Activated T-cell treated with anti-CD3 and anti-CD28 coated beads, Interleukin-2, amount 50 U/mL, for 1 hour (primary cell): ENCODE measurements at places on chromosomes 1 and 21.

DNA sequence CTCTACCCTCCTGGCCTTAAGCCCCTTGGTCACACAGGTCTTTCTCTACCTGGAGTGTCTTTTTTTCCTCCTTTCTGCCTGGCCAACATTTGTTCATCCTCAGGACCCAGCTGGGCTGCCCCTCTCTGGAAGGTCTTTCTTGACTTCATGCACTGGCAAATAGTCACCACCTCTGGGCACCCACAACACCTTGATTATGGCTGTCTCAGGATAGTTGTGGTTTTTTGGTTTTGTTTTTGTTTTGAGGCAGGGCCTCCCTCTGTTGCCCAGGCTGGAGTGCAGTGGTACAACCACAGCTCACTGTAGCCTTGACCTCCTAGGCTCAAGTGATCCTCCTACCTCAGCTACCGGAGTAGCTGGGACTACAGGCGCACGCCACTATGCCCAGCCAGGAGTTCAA lies 10.8 kb downstream of the RPS6KA1 start:
- DNase-seq = no peak

DNA sequence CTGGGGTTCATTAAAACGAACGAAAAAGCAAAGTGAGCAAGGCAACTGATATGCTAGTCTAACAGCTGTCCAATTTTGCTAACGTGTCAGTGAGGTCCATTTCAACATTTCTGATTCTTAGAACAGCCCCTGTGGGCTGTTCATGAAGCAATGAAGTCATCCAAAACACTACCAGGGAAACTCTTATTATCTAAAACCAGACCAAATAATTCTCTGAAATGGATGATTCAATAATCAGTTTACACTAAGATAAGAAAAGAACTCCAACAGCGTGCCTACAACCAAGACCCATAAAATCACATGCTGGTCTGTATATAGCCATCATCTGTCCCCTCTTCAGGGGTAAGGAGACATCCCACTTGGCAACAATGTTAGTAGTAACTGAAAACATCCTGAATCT lies 122.7 kb downstream of the TGFBR3 start:
- DNase-seq = no peak

GRCh38 chr1:19356266-19356665 lies 44.1 kb downstream of the SLC66A1 start:
- no peak for DNase-seq

DNA sequence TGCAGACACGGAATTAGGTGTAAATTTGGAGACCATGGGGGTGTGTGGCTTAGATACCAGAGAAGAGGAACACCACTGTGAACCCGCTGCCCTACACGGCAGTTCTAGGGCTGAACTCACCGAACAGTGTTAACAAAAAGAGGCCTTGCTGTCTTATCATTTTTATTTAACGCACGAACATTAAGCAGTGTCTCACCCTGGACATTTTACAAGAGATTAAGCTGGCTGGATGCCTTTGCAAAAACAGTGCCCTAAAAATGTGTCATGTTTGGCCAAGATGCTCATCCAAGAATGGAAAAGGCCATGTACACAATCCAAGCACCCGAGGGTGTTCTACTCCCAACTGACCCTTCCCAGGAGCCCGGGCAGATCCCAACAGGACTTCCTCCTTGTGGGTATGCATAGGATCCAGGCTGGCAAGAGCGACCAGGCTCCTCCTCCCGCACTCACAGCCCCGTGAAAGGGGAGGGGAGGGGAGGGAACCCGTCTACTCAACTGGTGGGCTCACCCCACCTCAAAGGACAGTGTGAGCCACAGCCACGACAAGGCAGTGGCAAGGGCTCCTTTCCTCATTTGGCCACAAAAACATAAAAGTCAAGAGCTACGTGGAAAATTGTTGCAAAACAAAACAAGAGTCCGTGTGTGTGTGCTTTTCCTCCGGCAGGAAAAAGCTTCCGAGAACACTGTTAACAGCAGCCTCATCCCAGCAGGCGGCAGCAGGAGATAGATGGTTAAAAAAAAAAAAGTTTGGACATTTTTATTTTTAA lies 20.3 kb downstream of the C2CD2 start:
- DNase-seq = no peak

GRCh38 chr1:60277269-60277668 lies 203.7 kb upstream of the C1orf87 start:
- no peak for DNase-seq

DNA sequence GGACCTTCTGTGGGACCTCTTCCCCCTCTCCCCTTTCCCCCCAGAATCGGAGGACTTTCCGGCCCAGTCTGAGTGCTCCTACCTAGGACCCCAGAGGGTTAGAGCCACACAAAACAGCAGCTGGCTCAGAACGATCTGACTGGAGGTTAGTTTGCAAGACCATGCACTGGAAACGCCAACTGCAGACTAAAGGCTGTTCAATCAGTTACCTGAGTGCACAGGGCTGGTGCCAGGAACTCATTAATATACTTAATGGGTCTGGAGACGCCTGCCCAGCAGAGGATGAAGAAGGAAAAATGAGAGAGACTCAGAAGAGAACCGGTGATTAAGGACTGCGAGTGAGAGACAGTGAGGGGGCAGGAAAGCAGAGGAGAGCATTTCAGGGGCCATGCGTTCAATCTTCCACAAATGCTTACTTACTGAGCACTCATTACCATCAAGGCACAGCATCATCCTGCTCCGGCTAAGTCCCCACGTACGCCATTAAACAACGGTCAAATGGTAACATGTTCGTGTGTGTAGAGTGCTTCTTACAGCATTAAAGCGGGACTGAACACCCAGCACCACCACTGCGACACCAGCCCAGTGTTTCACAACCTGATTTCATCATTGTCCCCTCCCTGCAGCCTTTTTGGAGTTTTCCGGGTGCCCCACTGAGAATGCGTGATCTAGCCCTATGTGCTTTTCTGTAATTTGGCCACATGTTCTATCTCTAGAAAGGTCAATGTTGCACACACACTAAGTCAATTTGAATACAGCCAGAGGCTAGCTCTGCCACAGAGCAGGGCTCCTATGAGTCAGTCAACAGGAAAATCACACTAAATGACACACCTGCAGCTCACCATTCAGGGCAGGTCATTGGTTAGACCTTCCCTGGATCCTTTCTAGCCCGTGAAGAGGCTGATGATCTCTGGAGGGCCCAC lies 7.6 kb downstream of the ENO1 start:
- DNase-seq = no peak

GRCh38 chr1:167454894-167455785 lies 63.2 kb downstream of the CD247 start:
- DNase-seq = peak; percentile 81

DNA sequence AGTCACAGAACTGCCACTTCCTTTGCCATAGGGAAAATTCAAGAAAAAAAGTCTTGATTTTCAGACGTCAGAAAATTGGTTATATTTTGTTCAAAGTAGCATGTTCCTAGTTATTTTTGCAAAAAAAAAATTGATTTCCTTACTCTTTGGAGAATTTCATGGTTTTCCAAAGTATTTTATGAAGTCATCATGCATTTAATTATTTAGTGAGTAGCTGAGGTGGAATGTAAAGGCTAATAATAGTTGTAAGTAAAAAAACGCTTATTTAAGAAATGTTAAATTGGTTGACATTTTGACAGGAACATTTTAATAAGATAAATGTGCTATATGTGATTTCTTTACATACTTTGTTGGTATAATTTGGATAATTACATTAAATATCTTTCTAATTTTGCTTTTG lies 20.8 kb downstream of the TSEN15 start:
- DNase-seq = no peak

DNA sequence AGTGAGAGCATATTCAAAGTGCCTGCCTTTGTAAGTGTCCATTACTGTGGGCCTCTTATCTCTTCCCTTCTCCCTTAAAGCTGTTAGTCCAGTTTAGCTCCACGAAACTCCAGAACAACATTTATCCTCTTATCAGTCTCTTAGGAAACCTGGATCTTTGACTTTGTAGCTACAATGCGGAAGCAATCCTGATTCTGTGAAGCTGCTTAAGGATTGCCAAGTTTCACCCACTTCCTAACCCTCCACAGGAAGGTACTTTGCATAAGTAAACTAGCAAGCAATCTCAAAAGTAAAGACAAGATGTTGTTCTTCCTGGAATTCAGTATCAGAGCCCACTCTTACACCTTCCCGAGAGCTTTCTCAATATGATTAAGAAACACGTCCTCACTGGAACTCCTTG lies 164.9 kb upstream of the USP25 start:
- no peak for DNase-seq

DNA sequence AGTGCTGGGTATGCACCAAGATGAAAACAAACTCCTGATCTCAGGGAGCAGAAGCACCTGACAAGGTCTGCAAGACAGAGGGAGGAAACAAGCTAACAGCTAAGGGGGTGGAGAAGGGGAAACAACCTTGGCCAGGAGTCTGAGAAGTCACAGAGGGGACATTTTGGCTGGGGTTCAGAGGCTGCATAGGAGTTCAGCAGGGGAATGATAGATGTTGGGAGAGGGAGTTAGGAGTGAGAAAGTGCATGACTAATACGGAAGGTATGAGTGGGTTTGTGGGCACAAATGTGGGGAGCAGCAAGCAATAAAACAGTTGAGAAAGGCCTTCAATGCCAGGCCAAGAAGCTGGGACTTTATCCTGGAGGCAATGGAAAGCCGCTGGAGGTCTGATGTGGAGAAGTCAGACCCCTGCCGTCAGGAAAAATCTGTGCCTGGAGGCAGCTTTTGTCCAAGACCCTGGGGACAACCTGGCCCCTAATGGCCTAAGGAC lies 16.4 kb downstream of the EPHA2 start:
- no peak for DNase-seq

GRCh38 chr1:47235241-47235681 lies 3.2 kb upstream of the TAL1 start:
- no peak for DNase-seq

GRCh38 chr1:210001751-210002150 lies 63.7 kb downstream of the SYT14 start:
- DNase-seq = no peak

- DNase-seq = no peak
Measured at GRCh38 chr1:14182856-14183255, 415.6 kb upstream of the KAZN start.

DNA sequence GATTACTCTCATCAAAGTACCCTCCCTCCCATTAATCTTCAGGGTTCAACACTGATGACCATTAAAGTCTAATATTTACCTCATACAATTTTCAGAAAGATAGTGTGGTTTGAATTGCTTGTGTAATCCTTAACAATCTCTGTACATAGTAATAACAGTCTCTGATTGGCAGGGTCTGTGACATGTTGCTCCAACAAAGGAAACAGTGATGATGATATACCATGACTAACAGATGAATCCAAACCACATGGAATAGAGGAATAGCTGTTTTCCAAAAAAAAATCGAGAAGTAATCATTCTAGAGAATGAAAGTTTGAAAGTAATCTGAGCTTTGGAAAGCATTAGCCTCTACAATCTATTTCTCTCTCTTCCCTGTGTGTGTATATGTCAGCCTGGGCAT lies 610.1 kb upstream of the NEGR1 start:
- DNase-seq = no peak

DNA sequence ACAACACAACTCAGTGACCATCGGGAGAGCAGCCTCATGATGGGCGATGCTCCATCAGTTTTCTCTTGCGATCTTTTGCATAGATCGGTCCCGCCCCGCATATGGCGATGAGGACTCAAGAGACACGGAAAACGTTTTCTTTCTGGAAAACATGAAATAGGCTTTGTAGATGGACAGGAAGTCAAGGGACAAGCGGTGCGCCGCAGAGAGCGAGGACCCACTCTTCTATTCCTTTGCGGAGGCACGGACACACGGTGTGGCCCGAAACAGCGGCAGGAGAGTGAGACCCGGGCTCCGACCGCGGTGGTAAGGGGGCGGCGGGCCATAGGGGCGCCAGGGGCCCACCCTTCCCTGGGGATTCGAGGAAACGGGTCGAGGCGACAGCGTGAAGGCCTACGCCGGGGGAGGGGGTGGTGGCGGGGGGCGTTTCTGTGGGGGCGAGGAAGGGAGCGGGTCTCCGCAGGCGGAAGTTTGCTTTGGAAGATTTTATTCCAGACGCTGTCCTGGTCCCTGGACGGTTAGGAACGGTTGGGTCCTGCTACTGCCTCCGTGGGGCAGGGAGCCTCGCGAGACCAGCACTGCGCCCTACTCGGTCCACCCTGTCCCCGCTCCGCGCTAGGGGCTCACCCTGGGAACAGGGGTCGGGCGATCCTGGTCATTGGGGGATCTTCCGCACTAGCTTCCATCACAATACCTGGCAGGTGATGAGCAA lies 796 bp upstream of the TDRKH start:
- DNase-seq = no peak

- peak; percentile 43 for DNase-seq
Measured at GRCh38 chr1:52602856-52603600, 857 bp downstream of the GPX7 start.

DNA sequence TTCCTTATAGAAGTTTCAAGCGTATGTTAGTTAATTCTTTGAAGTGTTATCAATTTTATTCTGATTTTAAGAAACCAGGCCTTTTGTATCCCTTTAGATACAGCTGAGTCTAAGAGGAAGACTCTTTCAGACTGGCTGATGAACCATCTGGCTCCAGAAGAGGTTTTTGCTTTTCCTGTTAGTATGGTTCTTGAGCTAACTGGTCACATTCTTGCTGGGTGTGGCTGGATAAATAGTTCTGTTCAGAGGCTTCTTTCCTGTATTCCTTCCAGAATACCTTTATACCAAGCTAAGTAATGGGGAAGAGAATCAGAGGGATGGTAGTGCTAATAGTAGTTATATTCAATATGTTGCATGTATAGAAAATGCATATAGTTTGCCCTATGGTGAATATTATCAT lies 12.4 kb downstream of the HS2ST1 start:
- no peak for DNase-seq

DNA sequence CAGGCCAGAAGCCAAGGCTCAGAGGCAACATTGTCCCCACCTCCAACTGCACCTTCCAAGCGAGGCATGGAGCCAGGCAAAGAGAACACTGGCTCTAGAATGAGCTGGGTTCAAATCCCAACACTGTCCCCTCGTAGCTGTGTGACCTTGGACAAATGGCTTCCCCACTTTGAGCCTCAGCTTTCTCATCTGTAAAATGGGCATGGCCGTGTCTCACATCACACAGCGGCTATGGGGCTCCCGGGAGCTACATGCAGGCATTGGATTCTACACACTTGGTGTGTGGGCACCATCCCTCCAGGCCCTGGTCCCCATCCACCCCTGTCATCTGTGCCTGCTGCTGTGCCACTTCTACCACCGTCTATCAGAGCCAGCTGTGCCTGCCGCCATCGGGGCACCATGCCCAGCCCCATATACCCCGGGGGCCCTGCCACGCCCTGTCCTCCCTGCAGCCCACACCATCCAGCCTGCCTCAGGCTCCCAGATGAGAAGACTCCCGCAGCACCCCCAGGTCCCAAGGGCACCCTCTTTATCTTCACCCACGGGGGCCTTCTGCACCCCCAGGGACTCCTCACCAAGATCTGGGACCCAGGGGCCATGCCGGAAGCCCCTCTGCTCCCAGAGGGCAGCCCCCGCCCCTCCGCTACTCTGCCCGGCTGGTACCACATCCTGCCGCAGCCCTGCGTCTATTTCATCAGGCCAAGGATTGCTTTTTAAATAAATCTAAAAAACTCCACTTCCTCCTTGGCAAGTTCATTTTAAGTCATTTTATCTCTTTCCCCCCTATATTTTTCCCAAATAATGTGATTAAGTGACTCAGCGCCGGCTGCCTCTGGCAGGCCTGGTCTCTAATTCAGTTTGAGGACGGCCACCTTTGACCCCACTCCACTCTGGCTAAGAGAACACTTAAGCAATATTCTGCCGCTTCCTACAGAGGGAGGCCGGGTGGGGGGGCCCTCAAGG lies 107.8 kb upstream of the TARDBP start:
- no peak for DNase-seq

- DNase-seq = no peak
Measured at GRCh38 chr1:57377339-57378139, 46.3 kb downstream of the DAB1 start.

- DNase-seq = no peak
Measured at GRCh38 chr1:10401281-10401680, 2.4 kb downstream of the PGD start.

- no peak for DNase-seq
Measured at GRCh38 chr1:116537898-116538297, 32.9 kb downstream of the CD58 start.
